ENCODE measurements at places on chromosomes 5 and 9.

GRCh38 chr5:78992146-78992545, 7.0 kb upstream of the ARSB start:
- DNase-seq: no peak

GRCh38 chr5:149616727-149617285, 35.5 kb downstream of the ARHGEF37 start:
- no peak for DNase-seq

DNA sequence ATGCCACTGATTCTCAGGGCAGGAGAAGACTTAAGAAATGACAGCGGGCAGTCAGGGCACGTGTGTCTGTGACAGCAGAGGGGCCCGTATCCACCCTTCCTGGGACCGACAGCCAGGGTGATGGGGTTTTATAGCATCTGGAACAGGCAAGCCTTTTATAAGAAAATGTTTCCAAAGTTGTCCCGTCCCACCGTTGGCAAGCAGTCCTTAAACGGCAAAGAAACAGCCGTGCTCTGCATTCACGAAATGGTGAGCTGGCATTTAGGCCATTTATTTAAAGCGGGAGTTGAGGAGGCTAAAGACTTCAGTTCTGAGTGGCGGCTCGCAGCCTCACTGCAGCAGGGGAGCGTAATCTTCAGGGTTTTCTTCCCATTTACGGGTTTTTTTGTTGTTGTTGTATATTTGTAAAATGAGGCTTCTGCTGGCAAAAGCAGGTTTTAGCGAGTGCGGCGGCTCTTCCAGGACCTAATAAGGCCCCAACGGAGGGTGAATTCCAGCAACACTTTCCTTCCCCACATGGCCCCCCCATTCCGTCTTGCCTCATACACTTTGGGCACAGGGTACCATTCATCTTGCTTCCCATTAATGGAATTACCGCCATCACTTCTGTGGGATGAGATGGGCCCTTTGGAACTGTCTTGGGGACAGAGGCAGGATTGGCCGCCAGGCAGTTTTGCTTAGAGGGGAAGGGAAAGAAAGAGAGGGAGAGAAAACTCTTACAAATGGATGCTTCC, 15.8 kb downstream of the NEK6 start:
- no peak for DNase-seq

DNA sequence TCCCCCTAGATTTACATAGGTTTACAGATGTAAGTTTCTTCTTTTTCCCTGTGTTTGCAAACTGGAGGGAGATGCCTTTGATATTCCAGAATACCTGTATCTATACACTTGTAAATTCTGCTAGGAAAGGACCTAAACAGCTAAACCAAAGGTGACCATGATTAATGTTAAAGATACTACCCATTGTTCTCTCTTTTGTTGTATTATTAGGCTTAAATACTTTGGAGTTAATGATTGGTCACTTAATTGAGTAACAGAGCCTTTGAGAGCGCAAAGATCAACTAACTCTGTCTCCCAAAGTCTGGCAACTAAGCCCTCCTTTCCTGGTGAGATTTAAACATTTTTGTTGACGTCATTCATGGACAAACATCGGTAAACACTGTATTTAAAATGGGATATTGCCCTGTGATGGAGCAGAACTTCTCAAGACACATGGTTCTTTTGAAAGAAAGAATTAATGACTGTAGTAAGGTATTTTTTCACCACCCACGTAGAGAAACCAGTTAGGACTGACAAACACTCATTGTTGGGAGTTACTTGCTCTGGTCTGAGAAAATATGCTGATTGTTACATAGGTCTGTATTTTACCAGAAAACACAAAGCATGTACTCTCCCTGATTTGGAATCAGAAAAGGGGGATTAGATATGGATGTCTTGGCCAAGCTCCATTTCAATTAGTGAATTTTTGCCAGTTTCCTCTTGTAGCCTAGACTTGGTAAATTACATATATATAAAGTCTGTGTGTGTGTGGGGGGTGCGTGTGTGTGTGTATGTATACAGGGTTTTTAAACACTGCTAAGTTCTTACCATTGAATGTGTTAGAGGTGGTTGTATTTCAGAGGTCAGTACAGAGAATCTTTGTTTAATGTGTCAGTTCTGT, 4.6 kb downstream of the VCAN start:
- DNase-seq: no peak

DNA sequence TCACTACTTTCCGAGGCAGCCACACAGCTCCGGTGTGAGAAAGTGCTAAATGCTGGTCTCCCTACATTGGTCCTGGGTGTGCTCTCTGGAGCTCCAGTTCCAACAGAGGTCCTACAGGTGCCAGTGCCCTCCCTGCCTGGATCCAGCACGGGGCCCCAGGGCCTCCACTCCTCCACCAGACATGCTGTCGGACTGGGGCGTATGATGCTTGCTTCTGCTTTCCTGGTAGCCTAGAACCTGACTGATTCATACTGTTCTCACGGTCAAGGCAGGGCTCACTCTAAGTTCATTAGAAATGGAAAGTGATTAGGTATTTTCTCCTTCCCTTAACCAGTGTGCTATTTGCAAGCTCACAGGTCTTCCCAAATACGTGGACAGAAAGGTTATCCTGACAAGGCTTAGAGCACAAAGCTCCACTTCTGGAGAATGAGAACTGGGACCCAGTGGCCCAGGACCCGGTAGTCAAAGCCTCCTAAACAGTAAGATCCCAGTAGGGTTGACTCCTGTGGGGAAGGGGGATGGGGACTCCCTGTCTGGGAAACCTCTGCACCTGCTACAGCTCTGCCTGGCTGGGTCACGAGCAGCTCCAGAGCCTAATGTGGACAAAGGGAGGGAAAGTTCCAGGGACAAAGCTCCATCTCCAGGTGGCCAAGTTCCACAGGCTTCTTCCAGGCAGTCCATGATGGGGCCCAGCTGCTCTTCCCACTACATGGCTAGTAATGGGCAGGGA, 98.1 kb downstream of the PAX5 start:
- no peak for DNase-seq

DNA sequence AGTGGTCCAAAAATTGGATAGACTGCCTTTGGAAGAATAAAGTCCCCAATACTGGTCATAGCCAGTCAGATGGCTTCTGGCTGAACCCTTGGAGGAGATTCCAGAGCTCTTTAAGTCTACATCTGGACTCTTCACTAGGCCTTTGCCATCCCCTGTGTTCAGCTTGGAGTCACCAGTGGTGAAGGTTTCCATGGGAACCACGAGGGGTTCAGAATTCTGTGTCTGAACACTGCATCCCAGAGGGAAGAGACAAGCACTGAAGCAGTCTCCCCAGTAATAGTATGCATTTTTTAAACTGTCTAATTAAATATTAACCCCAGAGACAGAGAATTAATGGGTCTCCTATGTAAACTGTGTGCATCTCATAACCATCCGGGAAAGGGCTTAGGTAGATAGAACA, 38.2 kb downstream of the POU4F3 start:
- no peak for DNase-seq

DNA sequence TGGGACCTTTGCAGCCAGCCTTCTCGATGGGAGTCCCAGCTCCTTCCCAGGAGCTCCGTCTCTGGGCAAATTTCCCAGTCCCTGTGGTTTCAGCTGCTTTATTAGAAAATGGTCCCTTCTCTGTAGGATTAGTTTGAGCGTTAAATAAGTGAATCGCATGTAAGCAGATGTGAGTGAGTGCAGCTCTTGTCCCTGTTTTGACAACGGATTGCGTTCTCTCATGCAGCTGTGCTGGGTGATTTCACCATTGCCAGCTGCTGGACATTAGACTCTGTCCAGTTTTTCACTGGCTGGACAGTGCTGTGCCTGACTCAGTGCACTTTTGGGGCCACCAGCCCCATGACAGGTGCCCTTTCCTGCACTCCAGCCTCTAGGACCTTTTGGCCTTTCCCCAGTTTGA, 11.6 kb upstream of the CEL start:
- no peak for DNase-seq

DNA sequence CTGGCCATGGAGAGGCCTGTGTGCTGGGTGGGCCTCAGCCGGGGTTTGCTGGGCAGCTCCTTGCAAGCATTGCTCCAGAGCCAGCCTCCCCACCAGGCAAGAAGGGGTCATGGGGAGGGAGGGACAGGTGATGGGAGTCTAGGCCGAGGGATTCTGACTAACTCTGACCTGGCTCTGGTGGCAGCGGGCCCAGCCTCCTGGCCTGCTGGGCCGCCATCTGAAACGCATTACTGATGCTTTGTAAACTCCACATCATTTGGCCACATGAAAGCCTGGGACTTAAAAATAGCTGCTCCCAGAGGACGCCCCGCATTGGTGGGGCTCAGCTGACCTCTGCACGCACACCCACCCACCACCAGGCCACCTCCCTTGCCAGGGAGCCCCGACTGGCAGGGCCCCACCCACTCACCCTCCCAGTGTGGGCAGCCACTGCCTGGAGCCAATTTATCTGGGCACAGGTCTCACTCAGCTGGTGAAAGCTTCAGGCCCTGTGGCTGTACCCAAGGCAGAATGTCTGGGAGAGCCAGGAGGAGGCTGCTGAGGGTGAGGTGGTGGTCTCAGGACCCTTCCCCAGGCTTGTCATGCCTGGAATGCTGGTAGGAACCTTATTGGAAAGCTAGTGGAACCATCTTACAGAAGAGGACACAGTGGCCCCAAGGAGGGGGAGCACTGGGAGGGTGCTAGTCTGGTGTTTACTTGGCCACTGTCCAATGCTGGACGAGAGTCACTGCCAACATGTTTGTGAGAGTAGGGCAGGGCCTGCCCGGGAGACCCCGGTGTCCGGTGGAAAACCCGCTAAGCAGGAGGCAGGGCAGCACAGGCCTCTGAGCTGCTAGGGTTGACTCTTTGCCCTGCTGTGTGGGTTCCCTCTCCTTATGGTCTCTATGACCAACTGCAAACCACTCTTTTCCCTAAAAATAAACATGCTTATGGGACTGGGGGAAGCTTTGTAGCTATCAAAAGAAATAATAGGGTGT, 10.8 kb downstream of the TCF7 start:
- no peak for DNase-seq

- no peak for DNase-seq
Observed at GRCh38 chr5:80215523-80215922, 40.3 kb downstream of the SERINC5 start.

- no peak for DNase-seq
Observed at GRCh38 chr5:60823574-60823973, 20.5 kb downstream of the ELOVL7 start.

- no peak for DNase-seq
Observed at GRCh38 chr9:101480386-101480785, 44.8 kb upstream of the ALDOB start.

DNA sequence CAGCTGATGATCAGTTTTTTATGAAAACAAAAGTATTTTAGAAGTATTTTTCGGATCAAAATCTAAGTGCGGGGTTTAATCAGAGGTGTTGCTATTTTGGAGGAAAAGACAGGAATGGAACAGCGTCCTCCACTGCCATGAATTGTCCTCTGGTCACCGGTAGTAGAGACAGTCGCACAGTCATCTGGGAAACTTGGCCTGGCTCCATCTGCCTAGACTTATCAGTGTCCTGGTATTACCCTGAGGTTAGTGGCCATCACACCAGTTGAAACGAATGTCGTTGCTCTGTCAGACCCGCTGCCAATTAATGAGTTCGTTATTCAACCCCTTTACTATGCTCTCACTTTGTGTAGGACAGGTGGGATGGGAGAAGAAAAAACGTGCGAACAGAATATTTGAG, 8.2 kb downstream of the TLX3 start:
- no peak for DNase-seq

- DNase-seq: no peak
Observed at GRCh38 chr5:86748538-86749105, 130.9 kb downstream of the COX7C start.

DNA sequence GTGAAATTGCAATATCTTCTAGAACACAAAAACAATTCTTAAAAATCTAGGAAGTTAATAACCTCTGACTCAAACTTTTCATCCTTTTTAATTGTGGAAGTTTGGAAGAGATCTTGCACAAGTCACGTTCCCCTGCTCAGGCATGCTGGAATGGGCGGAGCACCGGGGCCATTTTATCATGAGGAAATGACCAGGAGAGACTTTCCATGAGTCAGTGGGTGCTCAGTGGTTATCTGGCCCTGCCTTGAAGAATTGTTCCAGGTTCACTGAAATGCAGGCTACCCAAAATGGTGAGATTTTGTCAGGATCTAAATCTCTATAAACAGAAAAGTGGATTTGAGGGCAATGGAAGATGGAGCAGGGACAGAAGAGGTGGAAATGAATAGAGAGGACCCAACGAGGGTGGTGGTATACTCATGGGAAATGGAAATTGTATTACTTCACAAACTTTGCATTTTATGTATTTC, 61.2 kb downstream of the FYB1 start:
- DNase-seq: no peak

- no peak for DNase-seq
Observed at GRCh38 chr9:69326261-69326660, 1.2 kb downstream of the ENTREP1 start.

GRCh38 chr9:21751998-21752397, 50.4 kb upstream of the MTAP start:
- no peak for DNase-seq

GRCh38 chr9:105176194-105176593, 68.3 kb upstream of the SLC44A1 start:
- no peak for DNase-seq

DNA sequence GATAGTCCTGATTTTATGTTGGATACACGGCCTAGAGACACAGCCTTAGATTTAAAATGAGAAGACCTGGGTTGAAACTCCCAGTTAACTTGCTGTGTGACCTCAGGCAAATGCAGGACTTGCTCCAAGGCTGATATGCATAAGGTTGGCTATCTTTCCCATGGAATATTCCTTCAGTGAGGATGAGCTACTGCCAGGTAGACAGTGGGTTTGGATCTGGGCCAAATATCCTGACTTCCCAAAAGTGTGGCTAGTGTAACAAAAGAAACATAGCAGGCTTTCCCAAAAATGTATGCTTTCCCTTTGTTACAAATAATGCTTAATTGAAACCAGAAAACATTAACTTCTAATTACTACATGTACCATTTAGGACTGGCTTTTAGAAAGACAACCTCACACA, 697 bp upstream of the XPA start:
- DNase-seq: no peak

GRCh38 chr5:150017226-150018005, 16.9 kb downstream of the HMGXB3 start:
- DNase-seq: no peak

DNA sequence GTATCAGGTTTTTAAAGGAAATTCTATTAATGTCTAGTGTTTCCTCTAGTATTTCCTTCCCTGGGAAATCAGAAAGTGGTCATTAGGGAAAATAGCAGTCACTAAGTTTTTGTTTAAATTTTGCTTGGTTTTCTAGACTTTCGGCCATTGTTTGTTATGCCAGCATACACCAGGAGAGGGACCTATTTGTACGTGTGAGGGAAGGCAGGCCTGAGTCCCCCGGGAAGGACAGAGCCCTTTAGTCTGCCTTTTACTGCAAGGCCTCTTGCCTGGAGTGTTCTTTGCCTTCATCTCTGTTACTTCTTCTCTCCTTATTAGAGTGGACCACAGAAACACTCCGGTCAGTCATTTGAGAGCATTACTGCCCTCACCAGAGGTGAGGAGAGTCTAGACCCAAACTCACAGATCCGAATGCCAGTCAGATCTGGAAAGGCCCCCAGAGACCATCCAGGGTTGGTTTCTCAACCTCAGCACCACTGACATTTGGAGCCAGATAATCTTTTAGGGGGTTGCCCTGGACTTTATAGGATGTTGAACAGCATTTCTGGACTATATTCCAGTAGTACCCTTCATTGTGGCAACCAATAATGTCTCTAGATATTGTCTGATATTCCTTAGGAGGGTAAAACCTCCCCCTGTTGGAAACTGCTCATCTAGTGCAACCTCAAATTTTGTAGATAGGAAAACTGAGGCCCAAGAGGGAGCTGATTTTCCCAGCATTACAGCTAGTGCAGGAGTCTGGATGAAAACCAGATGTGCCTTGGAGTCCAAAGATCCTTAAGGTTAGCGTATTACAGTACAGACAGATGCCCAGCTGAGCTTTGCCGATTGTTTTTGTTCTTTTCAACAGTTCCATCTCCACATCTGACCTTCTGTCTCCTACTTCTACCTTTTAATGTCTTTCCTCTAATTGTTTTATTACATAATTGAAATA, 93.0 kb upstream of the NIPAL4 start:
- DNase-seq: no peak
